ENCODE measurements at places on chromosomes 11 and 22.

DNA sequence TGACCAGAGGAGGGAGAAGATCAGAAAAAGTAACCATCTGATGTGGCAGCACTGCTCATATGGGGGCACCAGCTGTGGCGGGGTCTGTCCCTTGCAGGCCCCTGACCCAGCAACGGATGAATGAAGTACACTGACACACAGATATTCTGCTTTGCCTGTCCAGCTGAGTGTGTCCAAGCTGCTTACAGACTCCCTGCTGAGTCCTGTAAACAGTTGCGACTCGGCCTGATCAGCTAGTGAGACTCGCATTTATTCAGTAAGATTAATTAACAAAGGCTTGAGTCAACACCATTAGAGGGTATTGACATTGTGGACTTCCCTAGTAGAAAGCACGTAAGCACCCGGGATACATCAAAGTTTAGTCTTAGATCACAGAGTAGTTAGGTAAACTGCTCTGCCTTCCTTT lies 15.3 kb upstream of the OR10D3 start:
- no peak for DNase-seq

DNA sequence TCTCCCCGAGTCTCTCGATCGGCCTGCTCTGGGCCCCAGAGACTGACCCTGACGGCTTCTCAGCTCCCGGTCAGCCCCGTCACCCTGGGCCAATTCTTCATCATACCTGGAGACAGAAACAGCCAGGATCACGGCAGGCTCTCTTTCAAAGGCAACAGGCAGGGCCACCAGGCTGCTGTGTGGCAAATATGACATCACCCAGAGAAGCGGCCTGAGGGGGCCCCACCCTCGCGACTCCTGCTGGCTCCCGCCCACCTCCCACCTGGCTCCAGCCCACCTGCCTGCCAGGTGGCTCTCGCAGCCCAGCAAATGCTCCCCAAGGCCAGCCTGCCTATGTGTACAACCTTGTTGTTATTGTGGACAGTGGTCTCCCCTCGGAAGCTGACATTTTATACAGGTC lies 24.9 kb upstream of the PACSIN2 start:
- DNase-seq, result no peak

DNA sequence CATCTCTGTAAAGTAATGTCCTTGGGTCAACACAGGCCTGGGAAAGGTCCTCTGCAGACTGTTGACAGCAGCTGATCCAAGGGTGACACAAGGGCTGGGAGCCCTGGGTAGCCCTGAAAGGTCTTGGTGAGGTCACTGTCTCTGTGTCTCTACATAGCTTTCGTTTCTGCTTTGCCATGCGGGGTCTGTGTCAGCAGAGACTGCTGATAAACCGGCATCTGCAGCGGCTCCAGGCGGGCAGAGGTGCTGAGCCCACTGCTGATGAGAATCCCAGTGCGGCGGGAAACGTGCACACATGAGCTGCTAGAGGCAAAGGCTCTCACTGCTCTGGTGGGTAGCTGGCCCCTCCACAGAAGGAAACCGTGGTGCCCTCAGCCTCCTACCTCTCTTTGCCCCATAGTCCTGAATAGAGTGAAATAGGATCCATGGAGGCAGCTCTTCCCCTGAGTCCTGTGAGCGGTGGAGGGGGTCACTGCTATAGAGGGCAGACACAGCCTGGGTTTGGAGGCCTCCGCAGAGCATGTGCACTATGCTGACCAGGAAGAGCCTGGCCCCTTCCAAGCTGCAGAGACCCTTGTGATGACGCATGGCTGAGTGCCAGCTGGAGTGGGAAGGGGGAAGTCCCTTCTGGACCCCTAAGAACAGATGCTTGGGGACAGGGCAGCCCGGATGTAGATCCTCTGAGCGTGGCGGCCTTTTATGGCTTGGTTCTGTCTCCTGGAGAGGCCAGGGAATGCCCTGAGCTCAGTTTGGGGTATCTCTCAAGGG lies 17.8 kb upstream of the ST3GAL4 start:
- DNase-seq, result no peak

DNA sequence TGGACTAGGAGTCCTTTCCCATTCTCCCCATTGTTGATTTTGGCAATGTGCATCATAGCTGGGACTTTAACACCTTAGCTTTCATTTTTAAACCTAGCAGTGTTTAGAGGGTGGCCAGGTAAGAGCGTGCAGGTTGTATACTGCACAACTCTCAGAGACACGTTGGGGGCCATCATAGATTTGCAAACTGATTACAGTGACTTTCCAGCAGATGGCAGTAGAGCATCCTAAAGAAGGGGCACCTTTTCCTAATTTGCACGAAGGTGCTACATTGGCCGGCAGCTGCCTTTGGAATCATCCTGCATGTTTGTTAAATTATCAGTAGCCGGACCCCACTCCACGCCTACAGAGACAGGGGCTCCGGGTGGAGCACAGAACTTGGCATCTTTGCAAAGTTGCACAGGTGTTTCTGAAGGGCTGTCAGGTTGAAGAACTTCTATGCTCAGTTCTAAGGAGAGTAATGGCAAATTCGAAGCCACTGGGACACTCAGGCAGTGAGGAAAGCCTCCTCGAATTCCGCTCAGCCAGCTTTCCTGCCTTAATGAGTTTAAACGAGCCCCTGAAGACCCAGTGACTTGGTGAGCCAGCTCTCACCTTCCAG lies 7.7 kb downstream of the LHFPL7 start:
- DNase-seq, result no peak

DNA sequence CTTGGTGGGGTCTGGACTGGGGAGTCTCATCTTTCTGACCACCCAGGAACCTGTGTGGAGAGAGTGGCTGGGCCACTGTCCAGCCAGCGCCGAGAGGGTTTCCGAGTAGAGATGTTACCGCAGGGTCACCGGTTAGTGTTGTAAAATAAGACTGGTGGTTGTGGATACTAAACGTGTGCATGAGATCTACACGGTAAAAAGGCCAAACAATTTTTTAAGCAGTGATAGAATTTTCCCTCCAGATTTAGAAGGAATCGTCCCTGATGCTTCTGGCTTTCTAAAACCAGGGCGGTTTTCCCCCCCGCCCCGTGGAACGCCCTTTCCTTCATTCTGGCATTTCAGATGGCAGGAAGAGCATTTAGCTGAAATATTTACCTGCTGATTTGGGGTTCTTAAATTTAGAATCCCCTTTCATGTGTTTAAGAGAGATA lies 72.6 kb upstream of the PPARA start:
- DNase-seq, result no peak

- no peak for DNase-seq
Measured at GRCh38 chr11:3099178-3099577, 42.0 kb upstream of the CARS1 start.

- DNase-seq, result no peak
Measured at GRCh38 chr11:61024938-61025820, 53.7 kb downstream of the CD6 start.

GRCh38 chr22:27682437-27682836 lies 119.1 kb downstream of the MN1 start:
- DNase-seq, result no peak

DNA sequence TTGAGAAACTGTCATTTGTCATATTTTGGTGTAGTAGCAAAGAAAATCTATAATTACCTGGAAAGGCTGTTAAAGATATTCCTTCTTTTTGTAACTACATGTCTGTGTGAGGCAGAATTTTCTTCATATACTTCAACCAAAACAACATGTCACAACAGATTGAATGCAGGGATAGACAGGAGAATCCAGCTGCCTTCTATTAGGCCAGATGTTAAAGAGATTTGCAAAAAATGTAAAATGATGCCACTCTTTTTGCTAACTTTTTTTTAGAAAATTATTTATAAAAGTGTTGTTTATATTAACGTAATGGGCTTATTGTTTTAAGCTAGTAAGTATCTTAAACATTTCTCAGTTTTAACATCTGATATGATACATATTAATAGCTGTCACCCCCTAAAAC lies 12.7 kb downstream of the DGKZ start:
- no peak for DNase-seq

- no peak for DNase-seq
Measured at GRCh38 chr22:24564376-24565058, 8.7 kb downstream of the SNRPD3 start.

DNA sequence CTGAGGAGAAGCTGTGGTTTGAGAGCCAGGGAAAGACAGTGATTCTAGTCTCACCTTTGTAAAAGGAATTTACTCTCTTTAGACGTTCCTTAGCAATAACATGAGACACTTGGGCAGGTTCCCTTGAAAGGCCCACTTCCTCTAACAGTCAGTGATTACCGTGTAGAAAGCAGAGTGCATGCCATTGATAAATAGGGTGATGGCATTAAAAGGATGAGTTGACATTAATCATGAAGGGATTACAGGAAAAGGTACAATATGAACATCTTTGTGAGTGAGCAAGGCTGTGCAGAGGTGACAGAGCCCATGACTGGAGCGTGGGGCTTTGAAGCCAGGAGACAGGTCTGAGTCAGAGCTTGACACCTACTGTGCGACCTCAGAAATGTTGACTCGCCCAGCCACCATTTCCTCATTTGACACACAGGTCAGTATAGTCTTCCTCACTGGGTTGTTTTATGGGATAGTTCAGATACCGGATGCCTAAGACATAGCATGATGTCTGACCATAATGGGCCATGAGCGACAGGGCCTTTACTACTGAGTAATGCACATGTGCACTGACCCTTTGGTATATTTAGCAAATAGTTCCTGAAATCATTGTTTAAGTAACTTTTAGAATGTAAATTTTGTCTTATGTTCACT lies 341.7 kb upstream of the MTNR1B start:
- no peak for DNase-seq

- DNase-seq, result no peak
Measured at GRCh38 chr11:77748266-77748665, 72.3 kb downstream of the RSF1 start.

DNA sequence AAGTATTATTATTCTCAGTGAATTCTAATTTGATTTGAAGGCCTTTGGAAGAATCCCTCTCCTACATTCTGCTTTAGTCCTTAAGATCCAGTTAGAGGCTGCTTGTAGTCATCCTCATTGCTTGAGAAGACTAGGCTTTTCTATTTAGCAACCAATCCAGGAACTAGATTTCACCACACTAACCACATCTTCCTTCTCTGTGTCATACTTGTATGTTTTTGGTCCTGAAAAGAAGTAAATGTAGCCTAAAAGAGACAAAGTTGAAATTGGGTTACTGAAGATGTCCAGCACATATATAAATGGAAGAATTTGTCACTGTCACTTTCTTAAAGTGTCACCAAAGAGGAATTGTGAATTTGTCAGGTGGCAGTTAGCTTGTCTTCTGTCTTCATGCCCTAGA lies 46.6 kb upstream of the MMP7 start:
- no peak for DNase-seq

GRCh38 chr11:6988506-6988905 lies 31.6 kb downstream of the ZNF214 start:
- DNase-seq, result no peak

DNA sequence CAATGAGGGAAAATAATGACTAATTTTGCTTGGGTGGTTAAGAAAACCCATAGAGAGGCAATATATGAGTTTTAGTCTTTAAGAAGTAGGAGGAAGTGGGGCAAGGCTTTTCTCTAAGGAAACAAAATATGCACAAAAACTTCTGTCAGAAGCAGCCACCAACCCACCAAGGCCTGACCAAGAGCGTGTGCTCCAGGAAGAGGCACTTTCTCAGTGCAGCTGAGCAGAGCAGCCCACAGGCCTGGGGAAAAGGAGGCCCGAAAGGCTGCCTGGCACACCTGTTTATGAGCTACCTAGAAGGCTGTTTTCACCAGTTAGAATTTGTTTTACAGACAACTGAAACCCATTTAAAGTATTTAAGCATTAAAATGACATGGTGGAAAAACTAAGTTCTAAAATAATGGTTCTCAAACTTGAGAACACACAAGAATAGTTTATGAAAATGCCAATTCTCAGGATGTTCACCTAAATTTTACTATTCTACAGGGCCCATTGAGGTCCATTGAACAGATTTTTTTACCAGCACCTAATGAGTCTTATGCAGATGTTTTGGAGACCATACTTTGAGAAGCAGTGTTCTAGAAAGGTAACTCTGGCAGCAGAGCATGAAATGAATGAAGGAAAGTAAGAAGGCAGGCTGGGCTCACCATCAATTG lies 160.5 kb upstream of the DDI1 start:
- no peak for DNase-seq

DNA sequence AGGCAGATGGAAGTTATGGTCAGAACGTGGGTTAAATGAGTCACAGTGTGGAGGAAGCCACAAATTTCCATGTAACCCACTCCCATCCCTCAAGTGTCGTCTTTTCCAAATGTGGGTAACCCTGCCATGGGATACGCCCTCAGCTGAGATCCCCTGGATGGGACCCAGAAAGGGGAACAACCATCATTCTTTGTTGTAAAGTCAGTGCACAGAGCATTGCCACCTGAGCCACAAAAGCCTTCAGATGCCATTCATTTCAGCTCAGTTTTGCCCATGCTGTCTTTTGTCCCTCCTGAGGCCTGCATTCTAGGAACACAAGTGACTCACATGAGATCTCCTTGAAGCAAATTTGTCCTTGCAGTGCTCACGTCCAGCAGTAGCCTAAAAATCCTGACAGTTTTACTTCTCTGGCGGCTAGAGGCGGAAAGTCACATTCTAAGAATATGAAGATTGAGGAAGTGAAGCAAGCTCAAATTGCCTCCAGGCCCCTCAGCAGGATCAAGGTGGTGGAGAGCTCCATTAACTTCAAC lies 30.6 kb downstream of the MMP13 start:
- DNase-seq, result no peak

DNA sequence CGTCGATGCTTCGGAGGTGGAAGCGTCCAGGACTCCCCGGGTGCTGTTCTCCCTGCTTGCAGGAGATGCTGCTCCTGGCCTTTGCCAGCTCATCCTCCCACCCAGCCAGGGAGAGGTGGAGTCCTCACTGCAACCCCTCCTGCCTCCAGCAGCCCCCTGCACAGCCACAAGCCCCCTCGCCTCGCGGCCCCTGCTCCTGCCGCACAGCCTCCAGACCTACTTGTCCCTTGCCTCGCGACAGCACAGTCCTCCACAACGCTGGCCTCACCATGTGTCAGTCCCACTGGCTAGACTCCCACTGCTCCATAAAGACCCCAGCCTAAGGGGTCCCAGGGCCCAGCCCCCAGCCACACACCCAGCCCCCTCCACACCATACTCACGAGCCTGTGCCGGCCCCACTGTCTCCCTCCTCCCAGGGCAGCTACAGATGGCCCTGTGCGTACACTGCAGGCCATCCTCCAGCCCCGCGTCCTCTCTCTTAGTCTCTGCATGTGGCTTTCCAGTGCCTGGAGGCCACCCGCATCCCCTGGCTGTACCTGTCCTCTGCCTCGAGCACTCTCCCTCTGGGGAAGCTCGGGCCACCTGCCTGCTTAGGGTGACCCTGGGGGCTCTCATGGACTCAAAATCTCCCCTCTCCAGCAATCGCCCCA lies 91.5 kb downstream of the CELSR1 start:
- DNase-seq, result no peak

GRCh38 chr11:130876931-130877915 lies 39.1 kb downstream of the SNX19 start:
- no peak for DNase-seq

GRCh38 chr11:93587858-93588581 lies 44.8 kb upstream of the SMCO4 start:
- DNase-seq, result no peak

DNA sequence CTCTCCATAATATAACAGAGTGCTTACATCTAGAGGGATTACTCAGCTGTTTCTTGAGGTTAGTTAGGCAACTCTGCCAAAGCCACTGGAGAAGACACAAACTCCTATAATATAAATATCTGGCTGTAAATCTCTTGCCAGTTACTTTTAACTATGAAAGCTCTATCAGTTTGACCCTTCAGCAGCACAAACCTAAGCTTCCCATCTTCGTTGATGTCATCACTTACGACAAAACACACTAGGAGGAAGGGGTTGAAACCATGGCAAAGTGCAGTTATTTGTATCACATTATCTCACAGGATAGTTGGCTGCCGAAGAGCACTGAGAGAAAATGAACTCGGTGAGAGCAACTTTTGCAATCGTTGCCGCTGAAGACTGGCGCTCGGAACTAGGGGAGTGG lies 922.1 kb downstream of the OPCML start:
- DNase-seq, result no peak

GRCh38 chr11:1510928-1511327 lies 24.3 kb upstream of the MOB2 start:
- DNase-seq, result no peak

All from activated T-cell treated with anti-CD3 and anti-CD28 coated beads, Interleukin-2, amount 50 U/mL, for 4 hours (primary cell).